ENCODE measurements at places on chromosomes 11 and 22.
A peak's percentile ranks its signal among the peaks of the same experiment; 100 is the strongest.

DNA sequence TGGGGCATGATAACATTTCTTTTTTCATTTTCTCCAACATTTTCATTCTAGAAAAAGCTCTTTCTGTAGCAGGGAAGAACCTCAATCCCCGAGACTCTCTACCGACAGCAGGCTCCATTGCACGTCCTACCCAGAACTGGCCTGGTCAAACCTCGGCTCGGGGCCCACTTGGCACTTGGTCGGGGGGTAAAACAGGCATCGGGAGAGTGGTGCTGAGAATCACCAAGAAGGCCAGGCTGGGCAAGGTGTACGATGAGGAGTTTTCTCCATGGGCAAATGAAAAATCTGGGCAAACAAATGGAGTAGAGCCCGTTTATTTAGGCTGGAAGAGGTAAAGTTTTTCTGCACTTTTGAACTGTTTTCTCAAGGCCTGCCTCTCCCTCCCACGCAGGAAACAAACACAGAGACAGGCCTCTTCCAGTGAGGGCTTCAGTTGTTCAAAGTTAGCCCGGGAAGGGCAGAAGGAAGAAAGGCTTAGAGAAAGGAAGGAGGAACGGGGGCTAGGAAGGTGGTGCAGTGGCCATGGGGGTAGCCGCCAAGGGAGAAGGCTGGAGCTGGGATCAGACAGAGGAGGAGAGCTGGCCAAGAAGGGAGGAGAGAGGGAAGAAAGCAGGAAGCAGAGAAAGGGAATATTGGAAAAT, 87.6 kb downstream of the ETS1 start:
- DNase-seq = no peak

GRCh38 chr11:117175104-117175503, 3.4 kb upstream of the SIDT2 start:
- DNase-seq = no peak

- peak; percentile 16 for DNase-seq
Observed at GRCh38 chr11:102360681-102361080, 13.7 kb downstream of the BIRC2 start.

- DNase-seq = peak; percentile 20
Observed at GRCh38 chr22:38110008-38110862, at the start of gene BAIAP2L2. TSS of gene BAIAP2L2 (minus strand) at chr22:38110684. CDS start at chr22:38110525, 159 bp downstream.

GRCh38 chr11:121514432-121515334, 61.9 kb upstream of the SORL1-AS1 start:
- no peak for DNase-seq

DNA sequence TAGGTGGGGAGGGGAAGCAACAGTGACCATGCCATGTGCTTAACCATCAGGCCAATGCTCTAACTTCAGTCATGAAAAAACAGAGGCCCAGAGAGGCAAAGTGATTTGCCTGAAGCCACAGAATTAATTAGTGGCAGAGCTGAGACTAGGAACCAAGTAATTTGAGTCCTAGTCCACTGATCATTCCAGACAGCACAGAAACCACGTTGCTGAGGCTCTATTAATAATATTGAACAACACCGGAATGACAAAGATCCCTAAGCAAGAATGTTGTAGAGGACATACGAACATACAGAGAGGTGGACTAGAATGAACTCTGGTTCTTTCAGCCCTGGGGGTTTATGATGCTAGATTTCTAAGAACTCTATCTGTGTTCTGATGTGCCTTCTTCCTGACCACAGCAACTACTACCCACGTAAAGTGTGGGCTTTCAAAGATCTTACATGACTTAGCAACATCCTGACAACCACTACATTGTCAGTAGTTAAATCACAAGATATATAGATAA, 92.3 kb downstream of the GAB2 start:
- no peak for DNase-seq

All from Right ventricle myocardium inferior (tissue), 1 donor.